ENCODE measurements at places on chromosomes 4 and X.

GRCh38 chr4:38327174-38327573 is 336.8 kb upstream of the KLF3 start:
- DNase-seq: no peak

DNA sequence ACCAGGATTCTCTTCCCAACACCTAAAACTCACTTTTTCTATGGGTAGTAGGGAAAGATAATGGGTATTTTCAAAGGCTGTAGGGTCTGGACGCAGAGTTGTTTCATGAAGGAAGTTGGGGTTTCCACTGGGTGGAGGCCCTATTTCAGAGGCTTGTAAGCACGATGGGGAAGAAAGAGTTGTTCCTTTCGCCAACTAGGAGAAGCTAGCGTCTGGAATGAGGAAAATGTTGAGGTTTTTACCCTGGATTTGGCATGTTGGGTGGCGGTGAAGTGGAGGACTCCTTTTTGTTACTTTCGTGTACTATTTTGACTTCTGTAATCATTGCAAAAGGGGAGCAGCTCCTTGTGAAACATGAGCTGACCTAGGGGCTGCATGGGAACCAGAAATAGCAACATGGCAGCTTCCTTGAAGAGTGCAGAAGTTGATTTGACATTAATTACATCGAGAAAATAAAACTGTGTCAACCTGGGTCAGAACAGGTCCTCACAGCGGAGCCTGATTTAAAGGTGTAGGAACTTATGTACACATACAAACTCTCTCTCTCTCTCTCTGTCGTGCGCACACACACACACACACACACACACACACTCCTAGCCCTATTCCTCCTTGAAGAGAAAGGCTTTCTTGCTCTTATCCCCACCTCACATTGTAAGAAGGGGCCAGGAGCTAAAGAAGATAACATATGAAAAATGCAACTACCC is 19.1 kb downstream of the VSIG4 start:
- no peak for DNase-seq

- DNase-seq: no peak
Measured at GRCh38 chrX:49876750-49877149, 2.5 kb upstream of the USP27X start.

GRCh38 chr4:114890773-114891172 is 222.6 kb downstream of the NDST4 start:
- DNase-seq: no peak

- DNase-seq: no peak
Measured at GRCh38 chrX:861921-862320, 231.3 kb downstream of the SHOX start.

DNA sequence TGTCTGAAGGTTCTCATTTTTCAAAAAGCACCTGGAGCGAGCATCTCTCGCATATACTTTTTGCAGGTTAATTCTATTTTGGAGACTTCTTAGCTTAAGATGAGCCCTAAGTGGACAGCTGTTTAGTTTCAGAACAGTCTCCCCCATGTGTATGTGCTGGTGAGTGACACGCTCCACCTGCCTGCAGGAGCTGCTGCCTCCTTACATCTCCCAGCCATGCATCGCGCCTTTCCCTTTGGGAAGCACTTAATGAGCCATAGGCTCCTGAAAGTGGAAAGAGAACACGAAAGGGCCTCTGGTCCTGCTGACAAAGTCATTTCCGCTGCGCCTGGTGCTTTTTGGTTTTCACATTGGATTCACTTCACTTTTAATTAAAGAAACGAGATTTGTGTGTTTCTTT is 56.1 kb downstream of the TRIML2 start:
- no peak for DNase-seq

DNA sequence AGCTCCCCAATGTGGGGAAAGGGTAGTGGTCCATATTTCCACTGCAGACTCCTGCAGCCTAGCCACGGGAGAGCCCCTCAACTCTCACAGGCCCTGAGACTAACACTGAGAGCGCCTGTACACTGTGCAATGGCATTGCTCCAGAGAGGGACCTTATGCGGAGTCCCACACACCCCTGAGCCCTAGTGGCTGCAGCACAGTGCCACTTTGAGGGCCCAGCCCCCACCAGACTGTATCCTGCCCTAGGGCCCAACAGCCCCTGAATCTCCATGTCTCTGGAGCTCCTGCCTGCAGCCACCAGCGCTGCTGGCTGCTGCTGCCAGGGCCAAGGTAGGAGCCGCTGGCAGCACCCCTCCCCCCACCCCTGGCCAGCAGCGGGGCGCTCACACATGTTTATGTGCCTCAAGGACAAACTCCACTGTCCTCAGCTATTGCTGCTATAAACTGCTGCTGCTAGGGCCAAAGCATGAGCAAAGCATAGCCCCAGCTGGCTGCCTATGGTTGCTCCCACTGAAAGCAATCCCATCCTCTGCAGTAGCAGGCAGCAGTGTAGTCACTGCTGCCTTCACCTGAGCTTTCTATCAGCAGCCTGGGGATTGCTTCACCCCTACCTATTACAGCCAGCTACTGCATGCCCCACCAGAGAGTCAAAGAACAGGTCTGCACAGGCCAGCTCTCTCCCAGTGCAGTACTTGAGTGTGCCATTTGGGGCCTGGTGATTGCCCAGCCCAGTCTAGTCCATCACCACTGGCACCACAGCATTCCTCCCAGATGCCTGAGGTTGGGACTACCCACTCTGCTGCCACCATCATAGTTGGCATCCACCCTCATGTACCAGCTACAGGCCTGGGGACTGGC is 24.3 kb downstream of the TMEM154 start:
- DNase-seq: no peak

DNA sequence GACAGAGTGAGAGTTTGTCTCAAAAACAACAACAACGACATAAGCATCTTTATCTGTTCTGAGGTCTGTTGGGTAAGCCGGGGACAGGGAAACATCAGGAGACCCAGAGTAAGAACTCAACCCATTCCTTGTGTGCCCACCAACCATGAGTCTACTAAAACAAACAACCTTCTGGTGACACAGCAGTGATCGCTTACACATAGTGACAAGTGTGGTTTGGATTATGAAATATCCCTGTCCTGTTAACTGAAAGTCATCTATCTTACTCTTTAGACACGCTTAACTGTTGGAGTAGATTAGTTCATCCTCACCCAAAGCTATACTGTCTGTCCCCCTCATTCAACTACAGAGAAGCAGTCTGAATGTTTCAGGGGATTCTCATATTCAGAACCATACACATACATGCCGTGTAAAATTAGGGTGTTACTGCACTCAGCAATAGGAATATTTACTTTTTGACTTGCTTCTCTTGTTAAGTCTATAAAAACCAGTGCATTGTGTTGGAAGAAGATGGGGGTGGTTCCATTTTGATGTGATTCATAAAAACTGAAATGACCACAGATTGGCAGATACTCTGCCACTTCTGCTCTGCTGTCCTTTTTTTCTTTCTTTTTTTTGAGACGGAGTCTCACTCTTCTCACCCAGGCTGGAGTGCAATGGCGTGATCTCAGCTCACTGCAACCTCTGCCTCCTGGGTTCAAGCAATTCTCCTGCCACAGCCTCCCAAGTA is 27.4 kb downstream of the PHKA2 start:
- DNase-seq: no peak

- no peak for DNase-seq
Measured at GRCh38 chr4:147101678-147102077, 156.0 kb upstream of the TTC29 start.

DNA sequence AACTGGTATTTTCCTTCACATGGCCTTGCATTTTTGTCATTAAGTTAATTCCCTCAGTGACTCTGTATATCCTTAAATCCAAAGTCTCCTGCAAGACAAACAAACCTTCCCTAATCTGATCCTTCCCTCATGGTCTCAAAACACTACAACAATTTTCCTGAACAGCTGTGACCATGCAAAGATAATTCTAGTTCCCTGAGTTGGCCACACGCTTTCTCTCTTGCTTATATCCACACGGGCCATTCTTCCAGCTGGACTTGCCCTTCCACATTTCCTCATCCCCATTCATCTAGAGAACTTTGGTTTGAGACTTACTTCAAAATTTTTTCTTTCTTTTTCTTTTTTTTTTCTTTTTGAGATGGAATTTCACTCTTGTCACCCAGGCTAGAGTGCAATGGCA is 1590.7 kb downstream of the STIM2 start:
- no peak for DNase-seq
